KBM-7 (cell line): ENCODE measurements at places on chromosomes 3 and 15.

GRCh38 chr3:158313338-158313927, 203.5 kb downstream of the RSRC1 start:
- DNase-seq = peak; percentile 49

DNA sequence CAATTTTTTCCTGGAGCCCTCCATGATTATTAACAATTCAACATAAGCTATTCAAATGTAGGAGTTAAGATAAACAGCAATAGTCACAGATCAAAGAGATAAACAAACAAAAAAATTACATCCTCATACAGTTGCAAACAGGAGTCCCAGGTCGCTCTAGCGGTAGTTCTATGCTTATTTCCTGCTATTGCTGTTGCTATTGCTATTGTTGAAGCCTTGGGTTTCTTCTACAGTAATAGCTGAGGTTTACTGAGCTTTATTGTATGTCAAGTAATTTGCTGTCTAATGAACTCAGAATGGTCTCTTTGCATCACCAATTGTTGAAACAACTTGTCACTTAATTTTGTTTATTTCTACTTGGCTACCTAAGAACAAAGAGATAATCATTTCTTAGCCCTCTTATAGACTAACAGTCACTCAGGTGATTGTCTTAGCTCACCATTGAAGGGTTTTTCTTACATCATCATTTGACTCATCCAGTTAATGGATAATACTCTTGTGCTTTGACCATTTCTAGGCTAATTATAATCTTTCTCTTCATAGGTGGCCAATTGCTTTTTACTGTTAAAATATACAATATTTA, 654.6 kb downstream of the MECOM start:
- no peak for DNase-seq

- DNase-seq = no peak
Observed at GRCh38 chr3:195068084-195069080, 202.6 kb downstream of the XXYLT1 start.

DNA sequence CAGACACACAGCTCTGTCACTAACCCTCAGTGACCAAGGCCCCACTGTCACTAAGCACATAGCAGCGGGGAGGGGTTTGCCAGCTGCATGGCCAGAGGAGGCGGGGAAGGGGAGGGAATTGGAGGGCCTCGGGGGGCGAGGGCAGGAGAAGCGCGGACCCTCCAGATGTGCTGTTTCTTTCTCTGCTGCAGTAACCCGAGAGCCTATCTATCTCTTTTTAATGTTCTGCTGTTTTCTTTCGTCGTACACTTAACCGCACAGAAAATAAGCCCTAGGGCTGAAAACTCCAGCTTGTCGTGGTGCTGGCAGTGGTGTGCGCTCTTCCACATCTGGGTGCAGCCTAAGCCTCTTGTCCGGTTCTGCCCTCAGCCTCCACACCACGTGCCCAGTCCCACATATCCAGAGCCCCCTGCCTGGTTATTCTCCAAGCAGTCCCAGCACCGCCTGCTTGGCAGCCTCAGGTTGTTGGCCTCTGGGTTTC, 51.1 kb downstream of the BDH1 start:
- no peak for DNase-seq

DNA sequence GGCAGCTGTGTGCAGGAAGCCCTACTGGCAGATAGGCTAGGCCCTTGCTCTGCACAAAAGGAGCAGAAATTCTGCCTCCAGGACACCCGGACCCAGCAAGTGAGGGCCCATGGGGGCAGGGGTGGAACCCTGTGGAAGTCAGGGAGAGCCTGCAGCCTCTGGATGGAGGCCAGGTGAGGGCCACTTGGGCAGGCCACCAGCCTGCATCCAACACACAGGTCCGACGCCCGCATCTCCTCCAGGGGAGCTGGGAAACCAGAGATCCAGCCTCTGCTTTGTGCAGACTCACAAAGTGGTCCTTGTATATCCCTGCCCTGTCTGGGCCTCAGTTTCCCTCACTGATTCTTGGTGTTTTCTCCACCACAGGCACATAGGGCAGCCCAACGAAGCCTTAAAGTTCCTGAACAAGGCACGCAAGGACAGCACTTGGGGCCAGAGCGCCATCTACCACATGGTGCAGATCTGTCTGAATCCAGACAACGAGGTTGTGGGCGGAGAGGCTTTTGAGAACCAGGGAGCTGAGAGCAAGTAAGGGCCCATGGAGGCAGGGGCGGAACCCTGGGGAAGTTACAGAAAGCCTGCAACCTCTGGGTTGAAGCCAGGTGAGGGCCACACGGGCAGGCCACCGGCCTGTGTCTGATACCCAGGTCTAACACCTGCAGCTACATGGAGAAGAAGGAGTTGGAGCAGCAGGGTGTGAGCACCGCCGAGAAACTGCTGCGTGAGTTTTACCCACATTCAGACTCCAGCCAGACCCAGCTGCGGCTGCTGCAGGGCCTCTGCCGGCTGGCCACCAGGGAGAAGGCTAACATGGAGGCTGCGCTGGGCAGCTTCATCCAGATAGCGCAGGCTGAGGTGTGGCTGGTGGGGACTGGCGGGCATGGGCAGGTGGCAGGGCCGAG, 16.6 kb downstream of the CSRNP1 start:
- no peak for DNase-seq

GRCh38 chr3:102301155-102301880, 133.5 kb upstream of the ZPLD1 start:
- no peak for DNase-seq

GRCh38 chr15:45111390-45112142, 2.4 kb downstream of the DUOX2 start:
- no peak for DNase-seq

- no peak for DNase-seq
Observed at GRCh38 chr3:188303823-188304222, 149.9 kb downstream of the LPP start.

DNA sequence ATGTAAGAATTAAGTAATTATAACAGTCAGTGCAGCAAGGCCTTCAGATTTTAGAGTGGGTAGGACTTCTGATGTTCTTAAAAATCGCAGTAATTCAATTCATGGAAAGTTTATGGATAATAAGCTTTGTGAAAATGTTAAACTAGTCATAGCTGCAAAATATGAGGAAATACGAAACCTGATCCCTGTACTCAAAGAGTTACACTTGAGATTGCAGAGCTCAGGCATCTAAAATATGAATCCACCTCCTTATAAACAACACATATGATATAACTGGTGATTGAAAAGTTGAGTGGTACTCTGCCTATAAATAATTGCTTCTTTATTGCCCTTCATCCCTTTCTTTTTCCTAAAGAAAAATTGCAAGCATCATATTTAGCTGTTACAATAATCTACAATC, 473.3 kb downstream of the OTOL1 start:
- DNase-seq = peak; percentile 23

DNA sequence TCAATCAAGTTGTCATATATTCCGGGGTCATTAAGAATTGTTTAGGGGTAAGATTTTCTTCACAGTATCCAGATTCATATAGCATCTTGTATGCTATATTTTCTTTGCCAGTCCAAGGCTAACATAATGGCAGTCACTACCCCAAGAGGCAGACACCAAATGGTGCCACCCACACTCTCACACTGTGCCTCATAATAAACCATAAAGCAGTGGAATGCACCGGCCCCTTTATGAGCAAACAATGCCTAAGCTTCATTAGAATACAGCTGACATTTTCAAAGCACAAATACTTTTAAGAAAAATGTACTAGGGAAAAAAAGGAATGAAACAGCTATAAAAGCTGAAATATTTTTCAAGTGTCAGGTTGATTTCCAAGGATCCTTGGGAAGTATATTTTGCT, 121.6 kb downstream of the TFDP2 start:
- peak; percentile 48 for DNase-seq

DNA sequence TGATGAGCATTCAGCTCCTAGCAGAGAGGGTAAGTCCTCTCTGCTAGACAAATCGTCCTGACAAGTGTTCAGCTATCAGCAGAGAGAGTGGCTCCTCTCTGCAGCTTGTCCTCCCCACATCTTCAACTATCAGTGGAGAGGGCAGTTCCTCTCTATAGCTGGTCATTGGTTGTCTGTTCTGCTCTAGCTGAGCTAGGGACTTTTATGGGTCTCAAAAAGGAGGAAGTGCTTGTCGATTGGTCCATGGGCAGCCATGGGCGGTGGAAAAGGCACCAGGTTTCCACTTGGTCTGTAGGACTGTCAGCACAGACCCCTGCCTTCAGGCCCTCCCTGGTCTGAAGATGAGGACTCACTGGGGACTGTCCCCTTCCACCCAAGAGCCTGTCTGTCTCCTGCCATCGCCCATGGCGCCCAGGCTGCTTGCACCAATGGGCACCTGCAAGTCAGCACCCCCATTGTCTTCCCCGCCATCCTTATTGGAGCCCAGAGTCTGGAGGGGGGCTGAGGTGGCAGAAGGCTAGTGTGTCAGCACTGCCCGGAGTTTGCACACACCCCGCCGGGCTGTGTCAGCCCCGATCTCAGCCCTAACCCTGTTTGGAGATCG, 264.7 kb downstream of the ZBBX start:
- no peak for DNase-seq

GRCh38 chr3:127719369-127719768, 46.6 kb downstream of the ABTB1 start:
- DNase-seq = no peak

DNA sequence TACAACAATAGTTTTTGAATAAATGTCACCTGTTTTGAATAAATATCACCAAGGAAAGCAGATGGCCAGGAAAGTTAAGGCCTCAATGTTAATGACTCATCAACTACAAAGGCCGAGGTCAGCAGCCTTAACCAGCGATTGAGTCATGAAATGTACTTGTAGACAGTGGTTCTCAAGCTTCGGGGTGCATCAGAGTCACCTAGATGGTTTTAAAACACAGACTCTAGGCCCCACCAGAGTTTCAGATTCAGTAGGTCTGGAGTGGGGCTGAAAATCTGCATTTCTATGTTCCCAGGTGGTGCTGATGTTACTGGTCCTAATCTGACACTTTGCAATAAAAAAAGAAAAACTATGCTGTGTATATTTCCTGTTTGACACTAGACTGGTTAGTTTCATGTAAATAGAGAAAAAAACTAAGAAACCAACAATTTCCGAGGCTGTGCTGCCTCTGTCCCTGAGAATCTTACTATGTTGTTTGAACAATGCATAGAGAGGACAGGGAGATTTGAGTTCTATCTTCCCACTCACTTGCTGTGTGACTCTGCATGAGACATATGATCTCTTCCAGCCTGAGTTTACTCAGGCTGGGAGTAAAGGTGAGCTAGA, 9.8 kb downstream of the RAB27A start:
- DNase-seq = no peak

- no peak for DNase-seq
Observed at GRCh38 chr3:46918634-46919033, 41.1 kb downstream of the PTH1R start.

DNA sequence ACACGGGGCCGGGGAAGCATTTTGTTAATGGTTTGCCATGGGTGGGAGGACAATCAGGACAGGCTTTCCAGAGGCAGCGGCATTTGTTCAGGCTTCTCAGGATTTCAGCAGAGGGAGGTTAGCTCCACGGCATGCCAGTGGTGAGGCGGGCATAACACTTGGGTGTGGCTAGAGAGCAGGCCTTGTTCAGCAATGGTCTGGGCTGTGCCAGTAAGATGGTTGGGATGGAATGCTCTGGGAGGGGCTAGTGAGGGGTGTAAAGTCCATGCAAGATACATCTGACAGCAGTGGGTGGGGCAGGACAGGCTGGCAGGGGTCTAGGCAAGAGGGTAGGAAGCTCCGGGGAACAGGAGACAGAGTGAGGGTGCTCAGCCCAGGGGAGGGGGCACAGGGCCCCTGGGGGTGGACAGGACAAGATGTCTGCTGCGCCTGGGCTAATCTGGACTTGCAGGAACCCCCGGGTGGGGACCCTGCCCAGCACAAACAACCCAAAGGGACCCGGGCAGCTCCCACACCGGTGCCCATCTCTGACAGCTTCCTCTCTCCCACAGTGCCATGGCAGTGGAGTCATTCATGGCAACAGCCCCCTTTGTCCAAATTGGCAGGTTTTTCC, 8.4 kb downstream of the TMEM43 start:
- no peak for DNase-seq

DNA sequence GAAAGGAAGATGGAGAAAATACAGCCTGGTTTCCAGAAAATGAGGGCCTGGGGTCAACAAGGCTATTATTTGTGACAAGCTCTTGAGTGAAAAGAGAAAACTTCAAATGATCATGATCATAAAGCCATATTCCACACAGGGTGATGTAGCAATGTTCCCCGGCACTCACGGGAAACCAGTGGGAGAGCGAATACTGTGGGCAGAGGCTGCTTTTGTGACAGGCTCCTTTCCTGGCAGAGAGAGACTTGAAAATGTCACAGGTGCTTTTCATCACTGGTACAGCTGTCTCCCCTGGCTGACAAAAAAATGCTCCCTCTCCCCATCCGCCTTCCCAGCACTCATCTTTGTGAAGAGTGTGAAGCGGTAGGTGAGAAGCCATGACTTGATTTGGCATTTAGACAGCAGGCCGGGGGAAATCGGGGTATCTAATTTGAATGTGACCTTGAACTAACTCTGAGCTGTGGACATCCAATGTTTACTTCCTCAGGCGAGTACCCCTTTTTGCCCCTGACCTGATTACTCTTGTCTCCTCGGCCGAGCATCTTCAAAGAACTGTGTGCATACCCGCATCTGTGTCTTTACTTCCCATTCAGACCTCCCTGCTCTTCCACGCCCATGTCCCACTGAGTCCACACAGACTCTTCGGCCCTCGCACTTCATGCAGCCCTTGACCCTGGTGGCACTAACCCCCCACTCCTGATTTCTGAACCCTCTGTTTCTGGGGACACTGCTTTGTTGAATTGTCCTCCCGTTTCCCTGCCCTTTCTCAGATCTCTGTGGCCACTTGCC, 23.2 kb downstream of the CA12 start:
- DNase-seq = no peak

- no peak for DNase-seq
Observed at GRCh38 chr3:141648055-141648910, 89.8 kb upstream of the RNF7 start.

DNA sequence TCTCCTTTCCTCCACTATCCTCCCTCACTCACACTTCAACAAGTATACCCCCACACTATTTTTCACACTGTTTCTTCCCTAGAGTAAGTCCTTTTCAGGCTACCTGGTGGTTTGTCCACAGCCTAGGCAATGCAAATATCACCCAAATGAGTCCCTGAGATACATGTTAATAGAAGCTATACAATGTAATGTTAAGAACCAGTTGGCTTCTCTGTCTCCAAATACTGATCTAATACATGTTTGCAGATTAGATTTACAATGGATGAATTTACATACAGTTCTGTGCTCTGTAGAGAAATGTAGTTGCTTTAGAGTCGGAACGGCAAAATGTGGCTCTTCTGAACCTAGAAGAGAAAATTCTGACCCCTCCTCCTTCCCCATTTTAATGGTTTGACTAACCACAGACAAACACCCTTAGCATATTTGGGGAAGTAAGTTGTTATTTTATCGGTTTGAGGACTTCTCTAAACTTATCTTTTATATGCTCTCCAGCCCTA, 63.6 kb upstream of the MBNL1 start:
- peak; percentile 95 for DNase-seq

GRCh38 chr15:95448531-95449229, 881.8 kb upstream of the NR2F2 start:
- no peak for DNase-seq

- DNase-seq = no peak
Observed at GRCh38 chr15:31374986-31375385, 48.4 kb downstream of the KLF13 start.

- no peak for DNase-seq
Observed at GRCh38 chr3:162441716-162442115, 945.1 kb downstream of the OTOL1 start.

- no peak for DNase-seq
Observed at GRCh38 chr3:59754456-59755129, 704.8 kb upstream of the CFAP20DC start.

GRCh38 chr3:56966509-56966908, 94.0 kb upstream of the SPATA12 start:
- no peak for DNase-seq

- no peak for DNase-seq
Observed at GRCh38 chr3:12990781-12991480, 82.3 kb downstream of the IQSEC1 start.

GRCh38 chr3:99568663-99569335, 69.6 kb upstream of the COL8A1 start:
- DNase-seq = no peak
